ENCODE measurements at places on chromosomes 3 and 15. TPM values are rescaled to one million over a fixed set of nuclear protein-coding genes. Genes with fewer than 3 reads are reported as not detected.

LXN gene
- 4.0 TPM for total RNA-seq

FGD5 gene
- total RNA-seq: 23.4 TPM

PRSS50 gene
- total RNA-seq: 0.28 TPM

PARP16 gene
- total RNA-seq: 5.2 TPM

CFAP20DC gene
- total RNA-seq: not detected

BFSP2 gene
- total RNA-seq: not detected

EPHA6 gene
- total RNA-seq: 0.50 TPM

STRIT1 gene
- 5.6 TPM for total RNA-seq

EEF1AKMT4 gene
- total RNA-seq: 1.1 TPM

BHLHE40 gene
- 24.7 TPM for total RNA-seq

CHDH gene
- 1.5 TPM for total RNA-seq

GPR27 gene
- total RNA-seq: 7.6 TPM

TICRR gene
- total RNA-seq: not detected

ISLR gene
- 9.1 TPM for total RNA-seq

OR5K2 gene
- total RNA-seq: not detected

SLC28A2 gene
- not detected for total RNA-seq

VIPR1 gene
- total RNA-seq: 0.90 TPM

ZBED2 gene
- not detected for total RNA-seq

NR2F2 gene
- 12.6 TPM for total RNA-seq

ZMYND10 gene
- total RNA-seq: not detected

C3orf49 gene
- total RNA-seq: not detected

AADAC gene
- not detected for total RNA-seq

SV2B gene
- total RNA-seq: 1.6 TPM

EID1 gene
- 218 TPM for total RNA-seq

ZNF774 gene
- total RNA-seq: 8.3 TPM

ALDH1L1 gene
- total RNA-seq: 31.6 TPM

RBMS3 gene
- 33.8 TPM for total RNA-seq

Data from heart right ventricle (tissue), 16 donors.